ENCODE measurements at places on chromosomes 1 and 21.

DNA sequence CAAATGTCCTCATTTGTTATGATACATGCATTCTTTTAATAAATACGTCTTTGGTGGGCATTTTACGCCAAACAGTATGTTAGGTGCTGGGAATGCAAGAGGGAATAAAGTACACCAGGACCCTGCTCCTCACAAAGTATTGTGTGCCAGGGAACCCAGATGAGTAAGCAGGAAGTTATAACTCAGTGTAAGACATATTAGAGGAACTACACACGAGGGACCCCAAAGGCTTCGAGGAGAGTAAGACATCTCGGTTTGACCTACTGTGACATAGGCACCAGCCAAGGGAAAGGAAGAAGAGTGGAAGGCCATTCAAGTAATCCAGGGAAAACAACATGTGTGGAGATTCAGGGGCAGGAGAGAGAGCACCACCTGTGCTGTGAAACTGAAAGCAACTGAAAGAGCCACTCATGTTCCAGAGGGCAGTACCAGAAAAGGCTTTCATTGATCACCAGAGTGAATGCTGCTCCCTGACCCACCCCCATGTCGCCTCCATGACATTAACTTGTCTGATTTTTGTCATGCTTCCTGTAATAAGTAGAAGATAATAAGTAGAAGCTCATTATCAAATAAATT is 542.5 kb upstream of the PKN2 start:
- no peak for DNase-seq

GRCh38 chr1:92808381-92808780 is 23.5 kb upstream of the RPL5 start:
- no peak for DNase-seq

GRCh38 chr1:117630423-117630998 is 24.7 kb downstream of the TENT5C start:
- no peak for DNase-seq

DNA sequence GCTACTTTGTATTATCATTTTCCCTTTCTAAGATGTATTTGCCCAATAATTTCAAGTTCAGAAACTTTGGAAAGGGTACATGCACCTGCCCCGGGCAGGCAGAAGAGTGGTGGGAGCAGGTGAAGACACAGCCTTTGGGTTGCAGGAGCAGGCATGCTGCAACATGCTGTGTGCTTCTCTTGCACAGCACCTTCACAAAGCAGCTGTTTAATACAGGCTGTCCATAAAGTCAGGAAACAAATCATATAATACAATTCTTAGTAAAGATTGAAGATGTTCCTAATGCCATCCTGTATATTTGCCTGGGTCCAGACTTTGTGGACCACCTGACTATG is 182.9 kb downstream of the ZNF281 start:
- no peak for DNase-seq

DNA sequence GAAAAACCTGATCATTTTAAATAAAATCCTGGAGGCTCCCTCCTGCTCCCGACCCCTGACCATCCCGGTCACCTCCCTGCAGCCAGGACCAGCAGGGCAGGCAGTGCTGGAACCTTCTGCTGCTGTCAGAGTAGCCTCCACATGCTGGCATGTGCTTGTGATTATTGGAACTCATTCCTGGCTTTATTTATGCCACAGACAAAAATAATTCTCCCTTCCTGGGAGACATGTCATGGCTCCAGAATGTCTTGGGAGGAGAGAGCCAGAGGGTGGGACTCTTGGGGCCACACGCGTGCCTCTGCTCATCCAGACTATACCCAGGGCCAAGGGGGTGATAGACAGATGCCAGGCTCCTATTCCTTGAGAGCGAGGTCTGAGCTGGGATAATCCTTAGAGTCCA is 183.6 kb upstream of the RAB4A start:
- no peak for DNase-seq

- DNase-seq: no peak
These were observed 9.8 kb downstream of the C1orf35 start for GRCh38 chr1:228093050-228093906.

GRCh38 chr1:94739521-94740061 is 80.6 kb upstream of the SLC44A3 start:
- DNase-seq: no peak

DNA sequence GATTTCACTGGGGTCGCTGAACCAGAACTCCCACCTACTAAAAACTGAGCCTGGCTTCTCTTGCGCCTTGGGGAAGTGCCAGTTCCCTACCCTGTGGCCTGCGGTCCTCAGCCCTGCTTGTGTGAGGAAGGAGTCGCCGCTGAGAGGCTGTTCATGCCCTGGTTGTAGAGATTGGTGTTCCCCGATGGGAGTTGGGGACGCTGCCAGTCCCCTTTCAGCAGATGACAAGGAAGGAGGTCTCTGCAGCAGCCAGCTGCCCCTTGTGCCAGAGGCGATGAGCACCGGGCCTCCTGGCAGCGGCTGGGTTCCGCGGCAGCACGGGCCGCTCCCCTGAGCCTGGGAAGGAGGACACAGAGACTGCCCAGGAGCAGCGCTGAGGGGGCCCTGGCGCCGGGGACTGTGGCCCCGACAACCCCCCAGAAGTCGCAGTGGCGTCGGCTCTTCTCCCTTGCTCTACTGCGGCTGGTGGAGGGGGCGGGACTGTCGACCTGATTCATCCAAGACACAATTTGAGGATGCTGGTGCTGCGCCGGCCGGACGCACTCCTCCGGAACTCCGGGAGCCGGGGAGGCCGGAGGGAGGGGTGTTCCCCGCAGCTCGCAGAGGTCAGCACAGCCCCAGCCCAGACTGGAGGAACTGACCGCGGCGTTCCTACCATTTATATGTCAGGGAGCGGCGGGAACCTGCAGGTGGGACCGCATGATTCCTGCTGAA is 12.0 kb upstream of the ADORA3 start:
- DNase-seq: no peak

- no peak for DNase-seq
These were observed 81.6 kb upstream of the IRF2BP2 start for GRCh38 chr1:234691567-234691966.

DNA sequence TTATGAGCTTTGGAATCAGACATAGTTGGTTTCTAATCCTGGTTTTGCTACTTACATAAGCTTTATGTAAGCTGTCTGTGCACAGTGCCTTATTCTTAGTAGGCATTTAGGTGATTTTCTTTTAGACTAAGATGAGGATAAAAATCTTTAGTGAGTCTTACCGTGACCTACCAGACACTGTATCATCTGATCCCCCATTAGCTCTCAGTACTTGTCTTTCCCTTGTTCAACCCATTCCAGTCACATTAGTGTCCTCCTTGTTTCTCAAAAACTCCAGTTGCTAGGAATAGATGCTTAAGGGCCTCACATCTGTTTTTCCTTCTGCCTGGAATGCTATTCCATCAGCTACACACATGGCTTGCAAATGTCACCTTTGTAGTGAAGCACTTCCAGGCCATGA is 18.8 kb downstream of the PPP1R12B start:
- no peak for DNase-seq

GRCh38 chr1:44108241-44108640 is 10.4 kb upstream of the KLF17 start:
- no peak for DNase-seq

DNA sequence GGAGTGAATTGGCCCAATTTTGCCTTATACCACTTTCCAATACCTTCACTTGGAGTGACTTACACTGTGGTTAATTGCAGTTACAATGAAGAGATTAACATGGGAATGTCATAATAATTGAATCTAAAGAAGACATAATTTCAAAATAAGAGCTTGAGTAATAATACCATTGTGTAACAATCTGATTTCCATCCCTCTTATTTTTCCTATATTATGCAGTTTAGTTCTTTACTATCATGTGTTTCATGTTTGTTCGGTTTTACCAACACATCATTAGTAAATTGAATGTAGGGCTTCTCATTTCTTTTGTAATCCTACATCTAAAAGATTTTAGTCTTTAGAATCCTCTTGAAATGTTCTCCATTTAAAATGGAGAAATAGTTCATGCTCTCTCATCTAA is 19.2 kb upstream of the XPR1 start:
- DNase-seq: no peak

GRCh38 chr1:16174886-16175598 is 19.2 kb upstream of the EPHA2 start:
- no peak for DNase-seq

DNA sequence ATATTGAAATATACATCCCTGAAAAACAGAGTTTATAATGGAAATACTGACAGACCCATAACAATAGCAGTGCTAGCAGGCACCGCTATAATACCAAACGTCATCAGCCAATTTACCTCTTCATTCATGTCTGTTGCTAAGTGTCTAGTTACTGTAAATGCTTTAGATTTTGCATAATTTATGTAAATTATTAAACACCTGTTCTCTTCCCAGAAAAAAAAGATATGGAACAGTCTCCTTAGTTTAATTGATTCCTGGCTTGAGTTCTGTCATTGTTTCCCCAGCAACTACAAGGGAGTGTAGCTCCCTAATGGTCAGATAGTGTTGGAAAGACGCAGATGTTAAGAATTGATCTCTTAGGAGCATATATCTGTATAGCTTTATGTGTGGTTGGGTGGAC is 817.9 kb upstream of the ADGRL2 start:
- no peak for DNase-seq

GRCh38 chr1:218066332-218066731 is 218.8 kb upstream of the RRP15 start:
- DNase-seq: no peak

DNA sequence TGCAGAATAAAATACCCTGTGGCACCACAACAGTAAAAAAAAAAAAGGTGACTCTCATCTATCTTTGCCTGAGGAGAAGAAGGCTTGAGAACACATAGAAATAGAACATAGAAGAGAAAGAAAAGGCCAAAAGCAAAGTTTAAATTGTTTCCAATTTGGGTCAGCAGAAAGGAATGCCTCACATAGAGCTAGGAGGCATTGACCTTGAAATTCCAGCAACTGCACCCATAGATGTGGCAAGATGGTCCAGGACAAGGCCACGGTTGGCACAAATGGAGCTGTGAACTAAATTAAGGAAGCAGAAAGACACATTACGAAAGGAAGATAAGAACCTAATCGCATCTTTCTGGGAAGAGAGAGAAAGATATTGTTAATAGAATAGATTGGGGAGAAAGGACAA is 588.3 kb downstream of the LMO4 start:
- DNase-seq: no peak

DNA sequence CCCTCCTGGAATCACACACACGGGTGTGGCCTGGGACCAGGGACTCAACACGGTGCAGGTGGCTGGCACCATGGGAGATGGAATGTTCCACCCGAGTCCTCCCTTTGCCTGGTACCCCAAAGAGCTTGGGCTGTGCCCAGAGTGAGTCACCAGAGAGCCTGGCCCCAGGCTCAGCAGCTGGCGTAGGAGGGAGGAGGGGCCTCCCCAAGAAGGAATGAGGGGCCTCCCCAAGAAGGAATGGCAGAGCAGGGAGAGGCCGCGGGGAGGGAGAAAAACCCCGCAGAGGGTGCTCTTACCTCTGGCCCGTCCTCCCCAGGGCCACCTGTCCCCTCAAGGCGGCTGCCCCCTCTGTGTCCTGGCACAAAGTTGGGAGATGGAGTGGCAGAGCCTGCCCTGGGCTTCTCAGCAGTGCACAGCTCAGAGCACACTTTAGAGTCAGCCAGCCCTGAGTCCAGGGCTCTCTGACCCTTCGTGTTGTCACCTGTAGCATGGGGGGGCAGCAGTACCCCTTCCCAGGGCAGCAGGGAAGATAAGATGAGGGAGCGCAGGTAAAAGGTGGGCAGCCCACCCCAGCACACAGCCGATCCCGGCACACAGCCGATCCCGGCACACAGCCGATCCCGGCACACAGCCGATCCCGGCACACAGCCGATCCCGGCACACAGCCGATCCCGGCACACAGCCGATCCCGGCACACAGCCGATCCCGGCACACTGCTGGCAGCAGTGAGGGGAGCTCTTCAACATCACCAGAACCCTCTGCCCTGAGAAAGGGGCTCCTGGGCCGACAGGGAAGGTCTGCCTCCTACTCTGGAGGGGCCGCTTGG is 20.2 kb upstream of the KCNAB2 start:
- no peak for DNase-seq

GRCh38 chr1:14280909-14281308 is 317.6 kb upstream of the KAZN start:
- DNase-seq: no peak

DNA sequence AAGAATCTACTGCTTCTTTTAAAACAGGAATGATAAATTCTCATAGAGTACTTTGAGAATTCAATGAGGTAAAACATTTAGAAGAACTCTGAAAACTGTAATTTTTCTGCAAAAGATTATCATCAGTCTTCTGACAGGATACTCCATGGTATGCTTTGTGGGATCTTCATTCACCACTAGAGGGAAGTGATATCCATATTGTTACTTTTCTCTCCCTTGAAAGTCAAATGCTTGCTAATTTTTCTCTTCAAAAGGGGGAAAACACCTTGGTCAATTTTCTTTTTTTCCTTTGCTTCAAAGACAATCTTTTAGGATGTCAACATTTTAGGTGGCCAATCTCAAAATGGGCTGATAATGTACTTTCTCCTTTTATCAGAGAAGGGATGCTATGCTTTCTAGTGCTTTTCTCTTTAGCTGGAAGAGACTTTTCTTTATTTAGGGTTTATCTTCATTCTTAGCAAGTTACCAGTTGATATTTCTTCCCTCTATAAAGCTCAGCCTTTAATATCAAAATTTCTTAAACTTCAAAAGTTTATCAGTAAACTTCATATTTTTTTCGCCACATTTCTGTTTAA is 95.5 kb downstream of the NEGR1 start:
- no peak for DNase-seq

GRCh38 chr1:212655668-212656440 is 43.8 kb downstream of the BATF3 start:
- no peak for DNase-seq

GRCh38 chr1:204731509-204731908 is 46.0 kb upstream of the LRRN2 start:
- DNase-seq: no peak

DNA sequence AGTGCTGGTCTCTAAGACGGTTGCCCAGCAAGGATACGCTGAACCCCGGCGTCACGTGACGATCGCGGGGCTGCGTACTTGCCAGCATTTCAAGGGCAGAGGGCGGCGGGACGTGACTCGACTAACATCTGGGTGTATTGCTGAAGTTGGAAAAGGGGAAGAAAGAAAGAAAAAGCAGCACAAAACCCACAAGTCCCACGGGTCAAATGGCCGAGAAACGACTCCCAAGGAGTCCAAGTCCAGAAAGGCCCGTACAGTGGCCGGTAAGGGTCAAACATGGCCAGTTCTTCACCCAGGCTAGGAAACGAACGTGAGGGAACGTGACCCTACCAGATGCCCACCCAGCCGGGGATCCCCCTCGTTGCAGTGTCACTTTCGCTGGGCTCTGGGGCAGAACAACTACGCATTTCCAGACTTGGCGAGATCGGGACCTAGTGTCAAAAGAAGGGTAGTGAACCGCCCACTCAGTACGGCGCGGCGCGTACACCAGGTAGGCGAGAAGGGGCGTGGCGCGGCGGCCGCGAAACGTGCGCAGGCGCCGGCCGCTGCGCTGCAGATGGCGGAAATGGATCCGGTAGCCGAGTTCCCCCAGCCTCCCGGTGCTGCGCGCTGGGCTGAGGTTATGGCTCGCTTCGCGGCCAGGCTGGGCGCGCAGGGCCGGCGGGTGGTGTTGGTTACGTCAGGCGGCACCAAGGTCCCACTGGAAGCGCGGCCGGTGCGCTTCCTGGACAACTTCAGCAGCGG is at the start of the genes PPCS and ZMYND12:
PPCS (plus strand) TSS at position 534 of the 744 bp plus-strand sequence; CDS start at position 557, 23 bp downstream.
ZMYND12 (minus strand) TSS at position 13 of the 744 bp plus-strand sequence. CDS start 25 bp downstream, outside the sequence.
- peak; percentile 69 for DNase-seq

GRCh38 chr21:25566645-25567044 is 40.6 kb downstream of the MRPL39 start:
- DNase-seq: no peak

- no peak for DNase-seq
These were observed 585.7 kb downstream of the SMYD3 start for GRCh38 chr1:245921417-245921816.
